Stimulated activated CD4-positive, alpha-beta T cell treated with anti-CD3 and anti-CD28 coated beads, Interleukin-4, amount 100 ng/mL, for 48 hours (primary cell): ENCODE measurements at places on chromosomes 3 and 15.

- no peak for DNase-seq
Measured at GRCh38 chr3:66989860-66990696, 8.0 kb upstream of the KBTBD8 start.

GRCh38 chr3:46460051-46460450, 4.7 kb downstream of the LTF start:
- no peak for DNase-seq

DNA sequence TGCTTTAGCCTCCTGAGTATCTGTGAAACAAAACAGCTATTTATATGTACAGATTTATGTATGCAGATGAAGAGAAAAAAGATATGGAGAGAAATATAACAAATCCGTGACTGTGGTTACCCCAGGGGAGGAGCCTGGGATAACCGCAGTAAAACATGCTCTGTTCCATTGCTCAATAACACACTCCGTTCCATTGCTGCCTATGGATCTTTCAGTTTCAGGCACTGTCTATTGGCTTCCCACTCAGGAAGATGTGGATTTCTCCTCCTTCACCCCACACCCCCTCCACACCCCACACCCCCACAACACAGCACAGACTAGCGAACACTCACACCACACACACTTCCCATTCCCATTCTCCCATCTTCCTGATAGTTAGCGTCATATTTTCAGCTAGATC, 47.9 kb downstream of the CDCP1 start:
- DNase-seq, result no peak

- no peak for DNase-seq
Measured at GRCh38 chr3:16240229-16241023, 24.3 kb downstream of the DPH3 start.

DNA sequence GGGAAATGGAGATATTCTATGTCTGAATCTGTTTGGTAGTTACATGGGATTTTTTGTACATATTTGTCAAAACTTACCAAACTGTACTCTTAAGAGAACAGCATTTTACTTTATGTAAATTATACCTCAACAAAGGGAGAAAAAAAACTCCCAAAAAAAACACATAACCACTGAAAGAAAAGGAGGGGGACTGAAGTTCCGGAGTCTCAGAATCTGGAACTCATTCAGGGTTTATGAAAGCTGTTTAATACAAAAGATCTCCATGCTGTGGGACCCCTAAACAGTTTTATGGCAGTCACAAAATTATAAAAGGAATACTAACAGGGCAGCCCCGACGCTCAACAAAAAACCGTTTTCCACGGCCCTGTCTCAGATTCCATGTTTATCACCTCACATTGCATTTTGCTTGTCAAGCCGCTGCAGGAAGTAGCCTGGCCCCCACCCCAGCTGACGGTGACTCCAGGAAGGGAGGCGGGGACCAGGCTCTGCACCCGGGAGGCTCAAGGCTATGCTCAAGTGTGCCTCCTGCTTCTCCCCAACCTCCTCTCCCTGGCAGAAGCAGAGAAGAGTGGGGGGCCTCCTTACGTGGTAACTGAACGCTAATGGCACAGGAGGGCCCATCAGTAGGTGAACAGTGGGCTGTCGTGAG, 29.3 kb downstream of the RFT1 start:
- DNase-seq, result no peak

GRCh38 chr3:14042680-14043079, 82.0 kb downstream of the CHCHD4 start:
- no peak for DNase-seq

DNA sequence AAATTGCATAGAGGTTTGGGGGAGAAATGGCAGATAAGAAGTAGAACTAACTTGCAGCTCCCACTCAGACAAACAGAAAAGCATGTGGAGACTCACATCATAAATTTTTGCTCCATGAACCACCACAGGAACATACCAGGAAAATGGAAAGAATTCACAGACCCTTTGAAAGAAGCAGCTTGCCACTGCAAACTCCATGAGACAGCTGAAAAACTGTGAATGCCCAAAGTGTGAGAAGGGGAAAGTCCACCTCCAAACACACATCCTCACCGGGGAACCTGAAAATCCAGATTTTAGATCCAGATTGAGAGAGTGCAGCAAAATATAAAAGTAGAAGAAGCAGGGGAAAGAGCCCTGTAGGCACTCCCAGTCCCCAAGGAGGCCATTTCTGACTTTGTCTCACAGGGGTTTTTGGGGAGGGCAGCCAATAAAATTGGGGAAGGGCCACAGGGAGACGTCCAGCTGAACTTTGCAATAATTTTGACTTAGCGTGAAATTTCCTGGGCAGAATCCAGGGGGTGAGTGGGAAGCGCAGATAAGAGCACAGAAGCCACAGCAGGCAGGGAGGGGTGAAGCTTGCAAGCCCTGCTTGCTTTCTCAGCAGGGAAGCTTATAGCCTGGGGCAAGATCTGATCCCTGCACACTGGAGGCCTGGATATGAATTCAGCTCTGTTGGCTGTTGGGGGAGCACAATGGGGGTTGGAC, 183.4 kb upstream of the UBE2E2 start:
- no peak for DNase-seq

- no peak for DNase-seq
Measured at GRCh38 chr3:45537970-45538640, 56.4 kb upstream of the LIMD1 start.

GRCh38 chr15:78389738-78390137, 48.3 kb upstream of the IREB2 start:
- no peak for DNase-seq

DNA sequence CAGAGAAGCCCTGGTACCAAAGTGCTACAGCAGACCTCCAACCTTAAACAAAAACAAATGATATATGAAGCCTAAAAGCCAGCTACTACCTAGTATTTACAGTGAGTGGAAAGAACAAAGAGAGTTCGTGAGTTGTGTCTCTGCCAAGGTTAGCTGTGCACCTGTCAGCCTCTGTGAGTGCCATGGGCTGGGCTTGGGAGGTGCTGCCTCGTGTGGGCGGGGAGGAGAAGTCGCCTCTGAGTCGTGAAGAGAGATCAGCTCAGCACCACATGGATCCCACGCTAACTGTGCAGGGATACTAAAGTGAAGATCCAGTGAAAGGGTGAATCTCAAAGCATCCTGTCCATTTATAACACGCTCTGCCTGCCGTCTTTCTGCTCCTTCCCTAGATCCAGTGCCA, 101.9 kb downstream of the CHDH start:
- no peak for DNase-seq

DNA sequence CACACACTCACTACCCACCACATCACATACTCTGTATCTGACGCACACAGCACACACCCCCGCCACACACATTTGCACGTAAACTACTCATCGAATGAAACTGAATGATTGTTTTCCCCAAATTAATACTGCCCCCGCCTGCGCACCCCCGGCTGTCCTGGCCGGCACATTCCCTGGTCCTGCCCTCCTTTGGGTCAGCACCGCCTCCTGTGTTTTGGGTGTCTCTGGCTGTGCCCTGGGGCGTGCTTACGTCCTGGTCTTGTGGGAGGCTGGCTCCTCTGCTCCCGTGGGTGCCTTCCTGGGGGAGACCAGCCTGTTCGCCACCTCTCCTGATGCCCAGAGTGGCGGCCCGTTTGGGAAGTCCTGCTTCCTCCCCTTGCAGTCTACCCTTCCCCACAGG, 30.2 kb downstream of the APBA2 start:
- no peak for DNase-seq

GRCh38 chr15:34812369-34812768, 17.0 kb upstream of the ACTC1 start:
- no peak for DNase-seq

DNA sequence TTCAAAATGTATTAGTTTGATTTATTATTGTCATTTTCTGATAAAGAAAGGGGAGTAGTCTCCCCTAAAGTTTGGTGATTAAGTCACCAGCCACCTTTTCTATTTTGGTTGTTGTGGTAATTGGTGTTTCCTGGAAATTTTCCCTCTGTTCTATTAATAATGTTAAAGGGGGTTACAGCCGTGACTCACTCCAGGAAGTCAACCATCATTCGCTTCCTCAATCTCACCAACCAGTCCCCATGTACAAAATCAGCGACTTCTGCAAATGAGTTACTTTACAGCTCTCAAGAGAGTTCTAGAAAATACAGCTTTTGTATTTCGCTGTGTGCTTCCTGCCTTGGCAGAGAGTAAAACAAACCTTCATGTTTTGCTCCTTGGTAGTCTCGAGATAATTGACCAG, 285.1 kb downstream of the LPP start:
- no peak for DNase-seq

DNA sequence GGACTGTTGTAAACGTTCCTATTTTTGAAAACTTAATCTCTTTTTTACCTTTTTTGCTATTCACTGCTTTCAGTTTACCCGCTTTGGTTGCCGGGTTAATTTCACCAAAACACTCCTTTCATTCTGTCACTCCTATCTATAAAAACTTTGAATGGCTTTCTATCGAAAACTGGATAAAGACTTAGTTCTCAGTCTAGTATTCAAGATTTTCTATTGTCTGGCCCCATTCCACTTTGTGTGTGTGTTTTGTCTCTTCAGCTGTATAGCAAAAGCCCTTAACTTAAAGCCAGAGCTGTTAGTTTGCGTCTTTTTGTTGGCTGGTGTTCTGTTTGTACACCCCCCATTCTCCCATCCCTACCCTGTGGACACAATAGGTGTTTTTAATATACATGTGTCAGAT, 7.5 kb downstream of the PIAS1 start:
- no peak for DNase-seq

DNA sequence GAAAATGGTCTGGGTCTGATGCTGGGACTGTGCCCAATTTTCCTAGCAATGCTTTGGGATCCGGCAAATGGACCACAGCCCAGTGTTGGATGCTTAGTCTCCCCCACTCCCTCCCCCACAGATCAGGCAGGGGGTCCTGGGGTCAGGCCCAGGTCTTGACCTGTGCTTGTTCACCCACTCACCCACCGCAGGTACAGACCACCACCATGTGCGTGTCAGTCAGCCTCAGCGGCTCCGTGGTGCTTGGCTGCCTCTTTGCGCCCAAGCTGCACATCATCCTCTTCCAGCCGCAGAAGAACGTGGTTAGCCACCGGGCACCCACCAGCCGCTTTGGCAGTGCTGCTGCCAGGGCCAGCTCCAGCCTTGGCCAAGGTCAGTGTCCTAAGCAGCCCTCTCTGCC, 10.6 kb downstream of the GRM2 start:
- no peak for DNase-seq
